ENCODE measurements at places on chromosomes 5 and 9. TPM values are rescaled to one million over a fixed set of nuclear protein-coding genes. Genes with fewer than 3 reads are reported as not detected.

Gene FREM1
- under 0.01 TPM for total RNA-seq

Gene AUH
- 16.8 TPM for total RNA-seq

Gene ACTBL2
- under 0.01 TPM for total RNA-seq

Gene LHX3
- not detected for total RNA-seq

Gene CD180
- total RNA-seq, result under 0.01 TPM

Gene PFN3
- total RNA-seq, result not detected

Gene CCL19
- not detected for total RNA-seq

Gene SLC4A9
- not detected for total RNA-seq

Gene NUDT2
- total RNA-seq, result 32.6 TPM

Gene GOLPH3
- total RNA-seq, result 63.4 TPM

Gene PCDHGB1
- total RNA-seq, result 1.6 TPM

Gene IL9
- not detected for total RNA-seq

Gene GRM6
- not detected for total RNA-seq

Gene SETD9
- total RNA-seq, result 21.7 TPM

Gene TESK1
- 4.6 TPM for total RNA-seq

Gene TRPM6
- total RNA-seq, result 0.09 TPM

Gene CTNND2
- total RNA-seq, result not detected

Gene SURF2
- total RNA-seq, result 10.1 TPM

Data from dermis lymphatic vessel endothelial cell (primary cell).